B cell (primary cell): ENCODE measurements at places on chromosomes 4 and X.

DNA sequence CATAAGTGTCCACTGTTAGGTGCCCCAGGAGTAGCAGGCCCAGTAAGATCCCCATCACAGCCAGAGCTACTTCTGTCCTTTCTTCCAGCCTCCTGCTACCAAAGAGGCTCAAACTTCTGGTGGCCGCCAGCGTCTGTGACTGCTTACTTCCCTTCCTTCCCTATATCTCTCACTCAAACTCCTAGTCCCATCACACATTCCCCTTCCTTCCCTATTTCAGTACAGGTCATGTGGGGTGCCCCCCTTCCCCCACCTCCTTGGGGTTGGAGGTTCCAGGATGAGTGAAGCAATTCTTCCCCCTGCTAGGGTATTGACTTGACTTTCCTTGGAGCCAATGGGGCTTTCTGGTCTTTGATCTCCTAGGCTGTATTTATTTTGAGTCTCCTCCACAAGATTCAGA lies at the start of gene VSIG4:
VSIG4 (minus strand) TSS at position 137 of the 400 bp plus-strand sequence; CDS start at position 55, 82 bp downstream.
- no peak for DNase-seq

DNA sequence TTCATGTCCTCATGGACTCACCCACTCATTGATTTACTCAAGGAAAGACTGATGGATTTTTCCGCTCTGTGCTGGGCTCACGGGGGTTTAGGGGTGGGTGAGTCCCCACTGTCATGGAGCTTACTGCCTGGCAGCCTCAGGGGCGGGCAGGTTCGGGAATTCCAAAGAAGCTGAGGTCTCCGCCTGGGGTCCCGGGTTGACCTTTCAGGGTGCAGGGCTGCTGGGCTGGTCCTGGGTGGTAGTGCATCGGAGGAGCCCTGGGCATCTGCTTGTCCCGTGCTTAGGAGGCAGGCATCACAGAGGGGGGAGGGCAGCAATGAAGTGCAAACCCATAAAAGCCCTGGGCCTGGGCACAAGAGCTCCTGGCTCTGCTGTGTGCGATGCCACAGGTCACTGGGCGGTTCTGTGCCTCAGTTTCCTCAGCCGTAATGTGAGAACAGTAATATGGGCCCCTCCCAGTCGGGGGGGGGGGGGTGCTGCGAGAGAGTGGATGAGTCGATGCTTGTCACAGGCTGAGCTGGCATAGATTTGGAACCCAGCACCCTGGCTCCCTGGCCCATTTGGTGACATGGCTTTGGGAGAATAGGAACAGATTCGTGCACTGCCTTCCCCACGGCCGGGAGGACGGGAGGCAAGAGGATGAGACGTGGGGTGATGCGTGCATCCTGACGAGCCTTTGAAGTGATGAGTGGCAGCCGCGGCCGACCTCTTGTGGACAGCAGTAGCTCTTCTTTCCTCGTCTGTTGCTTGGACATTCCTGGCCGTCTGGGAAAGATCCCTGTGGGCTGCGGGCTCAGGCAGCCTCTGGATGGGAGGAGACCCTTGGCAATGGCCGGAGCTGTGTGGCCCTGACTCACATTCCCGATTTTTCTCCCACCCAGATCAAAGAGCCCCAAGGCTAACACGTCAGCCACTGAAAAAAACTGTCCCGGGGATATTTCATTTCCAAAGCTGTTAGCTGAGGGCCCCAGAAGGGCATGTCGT lies 42.0 kb downstream of the PSAPL1 start:
- no peak for DNase-seq

DNA sequence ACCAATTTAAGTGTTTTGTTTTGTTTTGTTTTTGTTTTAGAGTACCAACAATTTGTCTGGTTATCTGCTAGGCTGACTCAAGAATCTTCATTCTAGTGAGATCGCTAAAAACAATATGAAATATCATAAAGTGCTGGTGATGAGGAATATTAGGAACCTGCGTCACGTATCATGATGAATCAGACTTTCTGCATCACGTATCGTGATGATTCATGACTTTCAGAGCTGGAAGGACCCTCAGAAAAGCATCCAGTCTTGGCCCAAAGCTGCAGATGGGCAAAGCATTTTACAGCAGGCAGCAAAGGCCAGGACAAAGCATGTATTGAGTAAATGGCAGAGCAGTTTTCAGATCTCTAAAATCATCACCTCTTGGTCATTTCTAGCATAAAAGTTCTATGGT lies 278.0 kb upstream of the BOD1L1 start:
- no peak for DNase-seq

- no peak for DNase-seq
Measured at GRCh38 chr4:105208561-105208960, 61.9 kb downstream of the TET2 start.

DNA sequence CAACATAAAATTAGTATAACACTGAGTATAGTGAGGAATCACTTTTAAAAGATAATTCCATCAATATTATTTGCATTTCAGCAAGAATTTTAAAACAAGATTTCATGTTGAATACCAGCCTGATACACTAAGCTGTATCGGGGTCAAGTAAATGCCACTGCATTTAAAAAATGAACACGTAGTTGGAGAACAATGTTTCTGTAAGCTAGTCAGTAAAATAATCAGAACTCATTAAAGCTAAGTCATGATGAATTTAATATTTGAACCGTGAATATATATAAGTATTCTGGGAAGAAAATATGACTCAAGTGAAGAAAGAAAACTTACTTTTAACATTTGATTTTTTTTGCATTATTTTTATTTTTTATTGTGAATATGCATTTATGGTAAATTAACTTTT lies 611.0 kb upstream of the PABPC4L start:
- no peak for DNase-seq

GRCh38 chrX:118621081-118621759 lies 106.2 kb upstream of the IL13RA1 start:
- no peak for DNase-seq

- peak; percentile 90 for DNase-seq
Measured at GRCh38 chr4:2281575-2282343, 19.9 kb upstream of the MXD4 start.

- DNase-seq: no peak
Measured at GRCh38 chr4:142079959-142080358, 443.6 kb downstream of the IL15 start.

GRCh38 chr4:604131-604530 lies 21.2 kb upstream of the PDE6B start:
- DNase-seq: no peak

DNA sequence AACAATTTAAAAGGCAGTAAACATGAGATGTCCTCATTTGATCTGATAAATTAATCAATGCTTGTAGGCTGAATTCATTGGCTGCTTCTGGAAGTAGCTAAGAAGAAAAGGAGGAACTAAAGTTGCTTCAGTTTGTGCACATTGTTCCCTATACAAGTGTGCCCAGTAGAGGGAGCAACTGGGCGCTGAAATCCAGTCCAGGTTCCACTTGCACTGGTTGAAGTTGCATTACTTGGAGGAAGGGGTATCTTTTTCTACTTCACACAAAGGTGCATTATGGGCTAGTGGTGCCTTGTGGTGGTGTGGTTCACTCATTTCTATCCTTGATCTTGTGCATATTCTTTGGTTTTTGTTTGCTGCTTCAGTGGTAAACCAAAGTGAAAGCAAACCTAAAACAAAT lies 67.9 kb upstream of the SOX3 start:
- no peak for DNase-seq

GRCh38 chr4:159722052-159722451 lies 619.2 kb downstream of the RAPGEF2 start:
- no peak for DNase-seq

DNA sequence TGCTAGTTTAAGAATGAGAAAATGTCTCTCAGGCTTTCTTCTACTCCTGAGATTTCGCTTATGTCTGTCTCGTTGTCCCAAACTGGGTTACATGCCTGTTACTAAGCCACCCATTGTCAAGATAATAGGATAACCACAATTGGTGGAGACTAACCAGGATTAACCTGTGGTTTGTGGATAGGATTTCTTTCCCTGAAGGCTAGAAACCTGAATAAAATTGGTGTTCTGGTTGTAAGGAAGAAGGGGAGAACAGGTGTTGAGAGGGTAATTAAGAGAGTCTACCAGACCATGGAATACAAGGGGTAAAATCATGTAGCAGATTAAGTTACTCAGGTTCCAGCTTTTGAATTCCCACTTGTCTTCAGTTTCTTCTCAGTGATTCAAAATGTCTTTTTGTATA lies 225.4 kb downstream of the CPE start:
- no peak for DNase-seq

DNA sequence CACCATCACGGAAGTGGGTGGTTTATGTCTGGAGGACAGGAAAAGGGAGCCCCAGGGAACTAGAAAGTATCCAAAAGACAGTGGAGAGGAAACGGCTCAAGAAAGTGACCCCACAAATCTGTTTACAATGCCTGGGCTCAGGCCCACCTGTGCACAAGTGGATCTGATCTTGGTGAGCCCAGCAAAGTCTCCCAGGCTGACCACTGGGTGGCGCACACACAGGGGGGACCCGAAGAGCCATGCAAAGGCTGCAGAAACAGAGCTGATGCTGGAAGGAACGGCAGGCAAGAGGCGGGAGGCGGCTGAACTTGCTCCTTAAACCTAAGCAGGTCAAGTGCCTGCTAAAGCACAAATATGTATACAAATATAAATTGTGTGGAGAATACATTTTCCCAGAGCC lies 9.6 kb downstream of the HAUS7 start:
- DNase-seq: peak; percentile 49

GRCh38 chr4:184932343-184932742 lies 85.9 kb upstream of the HELT start:
- no peak for DNase-seq

GRCh38 chr4:89413518-89413917 lies 105.9 kb upstream of the GPRIN3 start:
- DNase-seq: no peak
